Mammary epithelial cell (primary cell): ENCODE measurements at places on chromosomes 5 and 9. TPM values are rescaled to one million over a fixed set of nuclear protein-coding genes. Genes with fewer than 3 reads are reported as not detected.

ZNF300 gene
- total RNA-seq = 5.9 and 6.4 TPM in 2 replicates

CA9 gene
- total RNA-seq = 3.4 and 18.4 TPM in 2 replicates

TAF1L gene
- not detected in 2 replicates for total RNA-seq

ARID3C gene
- total RNA-seq = 0.17 TPM

FOXD4 gene
- 0.67 TPM for total RNA-seq

LCNL1 gene
- total RNA-seq = 0.07 and 0.13 TPM in 2 replicates

ERGIC1 gene
- 95.9 and 98.6 TPM in 2 replicates for total RNA-seq

GDA gene
- 0.08 TPM in 1 of 2 replicates, not detected in the other for total RNA-seq

PRDM9 gene
- total RNA-seq = not detected

SNCAIP gene
- total RNA-seq = under 0.01 TPM

SLC6A7 gene
- total RNA-seq = not detected in 2 replicates

SAXO1 gene
- not detected for total RNA-seq

SEC16A gene
- 66.0 TPM for total RNA-seq

GRM6 gene
- total RNA-seq = not detected in 2 replicates

F2RL2 gene
- 0.17 TPM for total RNA-seq

ACTBL2 gene
- total RNA-seq = 0.50 TPM

GABRA6 gene
- total RNA-seq = not detected
